ENCODE measurements at places on chromosomes 4 and X.

DNA sequence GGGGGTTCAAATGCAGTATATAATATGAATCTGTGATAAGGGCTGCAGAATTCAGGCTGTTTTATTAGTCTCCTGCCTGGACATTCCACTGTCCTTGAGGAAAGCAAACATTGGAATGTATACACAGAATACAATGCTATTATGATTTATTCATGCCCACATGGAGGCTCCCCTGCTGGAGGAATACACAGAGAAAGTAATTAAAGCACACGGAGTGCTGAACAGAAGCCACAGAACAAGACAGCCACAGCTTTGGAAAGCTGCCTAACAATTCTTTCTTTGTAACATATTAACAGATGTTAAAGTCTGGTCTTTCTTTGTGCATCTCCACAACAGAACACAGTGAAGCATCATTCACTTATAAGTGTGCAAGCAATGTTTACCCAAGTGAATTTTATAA, 155.8 kb downstream of the ARAP2 start:
- DNase-seq: no peak

DNA sequence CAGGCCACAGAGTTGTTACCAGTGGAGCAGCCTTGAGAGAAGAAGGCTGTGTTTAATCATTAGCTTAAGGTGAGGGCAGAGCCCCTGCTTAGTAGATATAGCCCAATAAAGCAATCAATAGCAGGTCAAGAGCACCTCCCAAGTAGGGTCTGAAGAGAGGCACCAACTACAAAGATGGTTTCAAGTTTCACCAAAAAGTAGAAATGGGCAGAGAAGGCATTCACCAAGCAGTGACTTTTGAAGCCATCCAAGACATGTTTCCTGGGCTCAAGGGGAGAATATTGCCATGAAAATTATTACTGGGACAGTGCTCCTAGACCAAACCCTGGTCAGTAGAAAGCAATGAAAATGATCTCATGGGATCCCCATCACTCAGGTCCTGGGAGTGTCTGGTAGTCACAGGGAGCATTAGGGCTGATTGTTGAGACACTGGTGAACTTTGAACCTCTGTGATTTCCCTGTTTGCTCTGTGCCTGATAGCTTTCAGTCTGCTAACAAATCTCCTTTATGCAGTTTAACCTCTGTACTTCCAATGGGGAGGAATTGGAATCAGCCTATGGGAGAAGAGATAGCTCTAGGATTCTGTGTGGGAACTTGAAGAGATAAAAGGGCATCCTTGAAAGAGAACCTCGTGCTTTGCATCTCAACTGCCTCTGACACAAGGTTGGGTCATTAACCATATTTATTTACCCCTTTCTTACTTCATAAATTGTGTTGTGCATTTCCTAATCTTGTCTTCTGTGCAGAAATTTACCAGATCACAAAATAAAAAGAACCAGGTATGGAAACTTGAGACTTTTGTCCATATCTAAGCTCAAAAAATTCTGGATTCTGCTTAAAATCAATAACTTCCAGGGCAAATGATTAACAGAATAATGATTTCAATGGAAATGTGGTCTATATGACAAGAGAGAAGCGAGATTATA, 9.3 kb upstream of the OTC start:
- DNase-seq: no peak

- DNase-seq: no peak
Observed at GRCh38 chrX:71619986-71620385, 1.7 kb upstream of the CXCR3 start.

- no peak for DNase-seq
Observed at GRCh38 chrX:121642415-121642814, 595.0 kb downstream of the GLUD2 start.

DNA sequence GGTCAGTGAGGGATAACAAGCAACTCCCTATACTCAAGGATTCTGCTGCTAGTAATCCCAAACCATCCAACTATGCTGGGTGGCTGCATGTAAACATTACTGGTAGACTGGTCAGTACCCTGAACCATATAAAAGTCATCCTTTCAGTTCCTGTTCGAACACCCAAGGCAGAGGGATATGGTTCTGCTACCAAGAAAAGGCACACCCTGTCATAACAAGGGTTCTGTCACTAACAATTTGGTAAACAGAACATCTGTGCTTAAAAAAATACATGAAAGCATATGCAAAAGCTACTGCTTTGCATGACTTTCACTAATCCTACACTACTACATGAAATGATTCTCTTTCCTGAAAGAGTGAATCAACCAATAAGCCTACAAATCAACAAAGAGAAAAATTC, 76.8 kb upstream of the MCF2 start:
- no peak for DNase-seq

- no peak for DNase-seq
Observed at GRCh38 chrX:102154900-102155805, 624 bp downstream of the BEX5 start.

DNA sequence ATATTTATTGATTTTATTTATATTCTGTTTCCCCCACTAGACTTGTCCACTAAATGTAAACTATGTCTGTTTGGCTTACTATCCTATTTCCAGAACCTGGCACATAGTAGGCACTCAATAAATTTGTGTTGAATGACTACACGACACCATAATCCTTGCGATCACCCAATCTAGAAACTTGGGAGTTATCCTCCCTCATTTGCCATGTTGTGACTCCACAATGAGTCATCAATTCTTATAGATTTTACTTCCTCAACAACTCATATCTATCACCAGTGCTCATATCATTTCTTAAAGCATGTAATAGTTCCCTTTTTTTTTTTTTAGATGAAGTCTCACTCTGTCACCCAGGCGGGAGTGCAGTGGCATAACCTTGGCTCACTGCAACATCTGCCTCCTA, 39.9 kb upstream of the VAMP7 start:
- no peak for DNase-seq

- DNase-seq: no peak
Observed at GRCh38 chr4:98202907-98203306, 58.3 kb upstream of the RAP1GDS1 start.

GRCh38 chr4:8052160-8052691, 106.4 kb downstream of the ABLIM2 start:
- no peak for DNase-seq

- DNase-seq: no peak
Observed at GRCh38 chr4:184053434-184053833, 148.3 kb downstream of the STOX2 start.

DNA sequence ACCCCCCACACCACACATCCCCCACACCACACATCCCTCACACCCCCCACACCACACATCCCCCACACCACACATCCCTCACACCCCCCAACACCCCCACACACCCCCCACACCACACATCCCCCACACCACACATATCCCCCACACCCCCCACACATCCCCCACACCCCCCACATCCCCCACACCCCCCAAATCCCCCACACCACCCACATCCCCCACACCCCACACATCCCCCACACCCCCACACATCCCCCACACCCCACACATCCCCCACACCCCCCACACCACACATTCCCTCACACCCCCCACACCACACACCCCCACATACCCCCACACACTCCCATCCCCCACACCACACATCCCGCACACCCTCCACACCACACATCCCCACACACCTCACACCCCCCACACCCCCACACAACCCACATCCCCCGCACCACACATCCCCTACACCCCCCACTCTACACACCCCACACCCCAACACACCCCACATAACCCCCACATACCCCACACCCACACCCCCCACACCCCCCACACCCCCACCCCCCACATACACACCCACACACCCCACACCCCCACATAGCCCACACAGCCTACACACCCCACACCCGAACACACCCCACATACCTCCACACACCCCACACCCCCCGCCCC, 172.9 kb downstream of the DCLK2 start:
- DNase-seq: no peak

DNA sequence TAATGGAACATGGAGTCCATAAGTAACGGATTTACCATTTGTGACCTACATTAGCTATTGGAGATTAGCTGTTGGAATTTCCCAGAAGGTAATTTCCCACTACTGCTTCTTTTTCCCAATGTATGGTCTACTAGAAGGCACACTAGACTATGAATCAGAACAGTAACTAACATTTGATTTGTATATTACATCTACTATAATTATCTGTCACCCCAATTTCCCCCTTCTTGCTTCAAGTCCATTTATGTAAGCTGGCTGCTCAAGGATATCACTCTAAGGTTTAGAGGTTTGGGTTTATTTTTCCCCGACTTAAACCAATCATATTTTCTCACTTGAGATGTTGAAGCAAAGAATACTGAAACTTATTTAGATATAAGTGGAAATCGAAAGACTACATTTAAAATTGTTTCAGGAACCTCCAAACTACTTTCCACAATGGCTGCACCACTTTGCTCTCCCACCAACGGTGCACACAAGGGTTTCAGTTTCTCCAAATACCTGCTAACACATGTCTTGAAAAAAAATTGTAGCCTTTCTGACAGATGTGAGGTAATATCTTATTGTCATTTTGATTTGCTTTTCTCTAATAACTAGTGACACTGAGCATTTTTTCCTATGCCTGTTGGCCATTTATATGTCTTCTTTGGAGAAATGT, 33.3 kb upstream of the H2AZ1 start:
- DNase-seq: no peak

- no peak for DNase-seq
Observed at GRCh38 chrX:77446908-77447652, at the start of gene FGF16. Gene FGF16, plus strand, starts transcription at chrX:77447389. Its CDS starts 286 bp downstream, at chrX:77447675.

DNA sequence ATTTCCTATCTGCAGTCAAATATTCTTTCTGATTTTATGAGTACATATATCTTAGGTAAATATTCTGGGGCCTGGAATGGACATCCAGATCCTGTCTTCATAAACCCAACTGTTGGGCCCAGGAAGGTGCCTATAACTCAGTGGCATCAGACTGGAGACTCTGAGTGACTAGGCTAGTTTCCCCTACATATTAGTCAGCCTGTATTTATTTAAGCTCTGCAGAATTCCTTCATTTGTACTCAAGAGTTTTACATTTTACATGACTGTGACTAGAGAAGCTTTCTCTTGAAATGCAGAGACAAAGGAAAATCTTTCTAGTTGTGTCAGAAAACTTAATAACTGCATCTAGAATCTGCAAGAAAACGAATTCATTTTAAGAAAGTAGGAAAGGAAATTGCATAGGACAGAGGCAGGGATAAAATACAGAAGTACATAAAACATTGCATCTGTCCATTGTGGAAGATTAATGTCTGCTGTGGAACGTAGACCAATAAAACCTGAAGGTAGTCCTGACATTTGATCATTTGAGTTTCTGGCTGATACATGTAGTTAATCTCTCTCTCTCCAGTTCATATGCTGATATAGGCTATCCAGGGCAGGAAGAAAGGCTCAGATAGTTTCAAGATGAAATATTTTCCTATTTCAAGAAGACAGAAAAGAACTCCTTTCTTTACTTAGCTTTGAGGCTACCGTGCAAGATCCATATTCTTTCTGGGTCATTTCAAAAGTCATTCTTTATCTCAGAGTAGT, 78.2 kb downstream of the OPHN1 start:
- no peak for DNase-seq

GRCh38 chr4:120753854-120754253, 168.7 kb downstream of the PRDM5 start:
- no peak for DNase-seq

- DNase-seq: peak; percentile 60
Observed at GRCh38 chr4:158914218-158914617, 145.4 kb downstream of the FNIP2 start.

- no peak for DNase-seq
Observed at GRCh38 chr4:23422878-23423277, 467.0 kb downstream of the PPARGC1A start.

DNA sequence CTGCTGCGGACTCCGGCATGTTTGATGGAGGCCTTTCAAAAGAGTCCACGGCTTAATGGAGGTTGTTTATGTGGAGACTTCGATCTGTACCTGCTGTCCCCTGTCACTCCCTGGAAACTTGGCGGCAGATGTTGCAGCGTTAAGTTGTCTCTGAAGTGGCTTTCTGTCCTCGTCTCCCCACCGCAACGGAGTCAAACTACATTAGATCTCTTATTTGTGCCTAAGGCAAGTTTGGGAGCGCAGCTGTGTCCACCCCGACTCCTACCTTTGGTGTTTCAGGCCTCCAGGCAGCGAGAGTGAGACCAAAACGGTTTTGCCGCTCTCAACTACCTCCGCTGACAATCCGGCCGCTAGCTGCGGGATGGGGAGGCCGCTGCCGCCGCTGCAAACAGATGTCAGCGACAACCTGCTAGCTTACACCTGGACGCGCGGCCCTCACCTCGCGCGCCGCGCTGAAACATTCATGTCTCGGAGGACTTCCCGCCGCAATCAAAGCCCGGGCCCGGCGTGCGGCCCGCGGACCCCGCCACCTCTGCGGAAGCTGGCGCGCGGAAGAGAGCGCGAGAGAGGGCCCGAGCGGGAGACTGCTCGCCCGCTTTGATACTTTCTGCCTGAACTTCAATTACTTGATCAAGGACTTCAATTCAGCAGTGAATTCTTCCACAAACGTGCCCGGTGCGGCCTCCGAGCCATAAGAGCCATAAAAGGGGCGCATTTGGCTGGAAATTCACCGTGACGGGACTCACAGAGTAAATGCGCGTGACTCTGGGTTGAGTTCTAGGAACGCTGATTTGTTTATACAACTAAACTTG, 108.4 kb downstream of the ANTXR2 start:
- DNase-seq: no peak

- no peak for DNase-seq
Observed at GRCh38 chrX:40952855-40953254, 132.4 kb upstream of the USP9X start.

- DNase-seq: no peak
Observed at GRCh38 chr4:21795091-21795490, 153.5 kb downstream of the KCNIP4 start.

- no peak for DNase-seq
Observed at GRCh38 chr4:180054291-180054690, 2188.9 kb upstream of the TENM3 start.

GRCh38 chr4:11488657-11489452, 60.2 kb upstream of the HS3ST1 start:
- DNase-seq: no peak

DNA sequence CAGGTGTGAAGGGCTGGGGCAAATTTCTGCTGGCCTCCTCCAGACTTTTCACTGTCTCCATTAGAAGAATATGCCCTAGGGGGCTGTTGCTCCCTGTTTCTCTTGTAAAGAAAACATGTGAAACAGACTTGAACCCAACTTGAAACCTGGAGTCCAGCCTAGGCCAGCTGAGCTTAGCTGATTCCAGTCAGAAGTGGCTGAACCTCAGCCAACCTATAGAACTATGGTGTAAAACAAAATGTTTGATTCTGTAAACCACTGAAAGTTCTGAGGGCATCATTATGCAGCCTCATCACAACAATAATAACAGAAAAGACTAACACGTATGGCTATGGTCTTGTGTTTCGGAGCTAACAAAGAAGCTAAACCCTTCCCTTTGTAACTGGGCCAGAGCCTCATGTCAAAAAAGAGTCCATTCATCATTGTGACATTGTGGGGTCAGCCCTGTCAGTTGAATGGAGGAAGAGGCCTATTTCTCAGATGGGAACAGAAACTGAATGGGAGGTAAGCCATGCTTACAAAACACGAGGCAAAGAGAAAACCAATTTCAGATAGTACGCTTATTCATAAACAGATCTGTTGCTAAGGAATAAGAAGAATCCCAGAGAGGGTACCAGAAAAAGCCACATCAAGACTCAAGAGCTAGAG, 34.1 kb downstream of the SETD7 start:
- no peak for DNase-seq

GRCh38 chr4:127732623-127733328, 2.6 kb downstream of the SLC25A31 start:
- peak; percentile 6 for DNase-seq

GRCh38 chr4:6332669-6333050, 63.0 kb downstream of the WFS1 start:
- no peak for DNase-seq

All from non-pigmented ciliary epithelial cell (primary cell).